ENCODE measurements at places on chromosomes 16 and 17.

DNA sequence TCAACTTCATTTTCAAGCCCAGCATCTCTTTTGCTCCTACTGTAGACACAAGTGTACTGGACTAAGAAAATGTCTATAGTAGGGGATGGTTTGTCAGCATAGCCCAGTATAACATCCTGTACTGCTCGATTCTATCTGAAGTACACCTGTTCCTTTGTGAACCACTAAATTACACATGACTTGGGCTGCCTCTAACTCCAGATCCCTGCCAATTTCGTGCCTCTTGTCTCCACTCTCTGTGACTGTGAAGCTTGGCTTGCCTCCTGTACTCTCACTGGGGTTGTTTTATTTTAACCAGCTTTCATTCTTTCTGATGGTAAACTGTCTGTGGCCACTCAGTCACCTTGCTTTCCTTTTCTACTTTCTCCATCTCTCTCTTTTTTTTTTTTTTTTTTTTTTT lies 24.5 kb downstream of the GFOD2 start:
- DNase-seq: no peak

GRCh38 chr17:422196-422930 lies 69.8 kb upstream of the RPH3AL start:
- no peak for DNase-seq

DNA sequence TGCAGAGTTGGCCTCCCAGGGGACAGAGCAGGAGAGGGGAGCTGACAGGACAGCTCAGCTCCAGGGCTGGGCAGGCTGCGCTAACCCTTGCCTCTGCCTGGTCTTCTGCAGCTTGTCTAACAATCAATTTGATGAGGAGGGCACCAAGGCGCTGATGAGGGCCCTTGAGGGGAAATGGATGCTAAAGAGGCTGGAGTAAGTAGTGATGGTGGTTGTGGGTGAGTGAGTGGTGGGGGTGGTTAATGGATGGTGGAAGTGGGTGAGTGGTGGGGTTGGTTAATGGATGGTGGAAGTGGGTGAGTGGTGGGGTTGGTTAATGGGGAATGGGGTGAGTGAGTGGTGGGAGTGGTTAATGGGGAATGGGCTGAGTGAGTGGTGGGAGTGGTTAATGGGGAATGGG lies 22.0 kb upstream of the CPNE2 start:
- DNase-seq: no peak

DNA sequence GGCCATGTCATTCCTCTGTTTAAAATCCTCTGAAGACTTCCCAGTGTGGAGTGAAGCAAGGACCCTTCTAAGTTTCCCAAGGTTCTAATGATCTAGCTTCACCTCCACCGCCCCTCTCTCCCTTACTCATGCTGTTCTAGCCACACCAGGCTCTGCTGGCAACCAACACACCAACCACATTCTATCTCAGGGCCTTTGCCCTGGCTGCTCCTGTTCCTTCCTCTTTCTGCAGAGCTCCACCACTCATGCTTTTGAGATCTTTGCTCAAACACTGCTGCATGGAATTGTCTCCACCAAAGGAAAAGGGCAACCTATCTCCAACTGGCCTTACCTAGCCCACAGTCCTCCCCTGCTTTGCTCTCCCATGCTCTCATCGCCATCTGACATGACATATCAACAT lies 128.7 kb downstream of the XYLT1 start:
- peak; percentile 70 for DNase-seq

- DNase-seq: peak; percentile 30
Observed at GRCh38 chr17:65022751-65023700, 33.5 kb downstream of the GNA13 start.

- DNase-seq: peak; percentile 30
Observed at GRCh38 chr17:81510785-81511553, 1.6 kb downstream of the ACTG1 start.

DNA sequence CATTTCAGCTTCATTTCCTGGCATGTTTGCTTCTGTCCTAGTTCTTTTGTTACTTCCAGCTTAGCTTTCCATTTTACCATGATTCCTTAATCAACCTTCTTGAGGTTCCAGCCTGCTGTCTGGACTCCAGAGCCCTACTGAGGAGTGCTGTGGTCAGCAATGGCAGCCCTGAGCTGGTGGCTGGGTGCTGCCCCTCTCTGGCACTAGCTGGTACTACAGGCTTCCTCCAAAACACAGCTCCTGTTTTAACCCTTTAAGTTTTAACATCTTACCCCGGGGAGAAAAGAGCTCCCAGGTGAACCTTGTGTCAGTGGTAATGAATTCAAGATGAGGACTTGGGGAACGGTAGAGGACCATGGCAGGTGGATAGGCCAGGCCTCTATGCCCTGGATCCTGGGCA lies 395.5 kb downstream of the TMEM114 start:
- no peak for DNase-seq

DNA sequence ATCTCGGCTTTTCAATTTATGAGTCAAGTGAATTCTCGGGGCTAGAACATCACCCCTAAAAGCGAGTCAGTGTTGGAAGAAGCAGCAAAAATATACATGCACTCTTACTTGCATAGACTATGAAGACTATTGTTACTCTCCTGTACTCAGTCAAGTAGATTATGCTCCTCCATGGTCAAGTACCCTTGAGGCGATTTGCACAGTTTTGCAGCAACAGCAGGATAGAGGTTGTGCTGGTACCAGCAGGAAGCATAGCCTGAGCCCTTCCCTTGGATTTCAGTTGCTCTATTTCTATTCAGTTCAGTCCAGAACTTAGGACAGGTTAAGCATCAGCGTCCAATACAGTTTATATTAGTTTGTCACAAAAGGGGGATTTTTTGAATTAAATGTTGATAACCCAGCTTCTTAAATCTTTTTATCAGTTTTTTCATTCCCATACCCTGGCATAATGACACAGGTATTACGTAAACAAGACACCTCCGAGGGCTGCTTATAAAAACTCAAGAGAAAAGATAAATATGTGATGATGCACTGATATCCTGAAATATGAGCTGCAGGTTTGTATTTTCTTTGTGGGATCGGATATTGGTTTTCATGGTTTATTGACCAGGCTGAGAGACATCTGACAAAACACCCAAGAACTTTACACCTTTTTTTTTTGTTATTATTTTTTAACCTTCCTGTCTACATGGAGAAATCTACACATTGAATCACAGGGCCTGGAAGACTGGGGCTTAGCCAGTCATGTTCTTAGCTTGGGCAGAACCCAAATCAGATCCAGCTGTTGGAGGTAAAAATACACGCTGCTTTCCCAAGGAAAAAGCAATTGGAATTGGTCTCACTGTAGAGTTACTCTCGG lies 144.1 kb downstream of the PITPNC1 start:
- DNase-seq: no peak

GRCh38 chr17:2978991-2979390 lies 84.4 kb downstream of the OR1D5 start:
- DNase-seq: no peak

DNA sequence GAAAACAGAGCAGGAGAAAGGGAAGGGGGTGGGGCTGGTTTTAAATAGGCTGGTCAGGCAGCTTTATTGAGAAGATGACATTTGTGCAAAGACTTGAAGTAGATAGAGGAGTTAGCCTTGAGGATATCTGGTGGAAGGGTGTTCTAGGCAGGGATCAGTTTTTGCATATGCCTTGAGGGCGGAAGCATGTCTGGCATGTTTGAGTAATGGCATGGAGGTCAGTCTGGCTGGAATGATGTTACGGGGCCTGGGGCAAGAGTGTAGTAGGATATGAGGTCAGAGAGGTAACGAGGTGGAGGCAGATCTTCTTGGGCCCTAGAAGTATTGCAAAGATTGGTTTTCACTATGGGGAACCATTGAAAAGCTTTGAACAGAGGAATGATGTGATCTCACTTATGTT lies 4.8 kb downstream of the RABEP1 start:
- DNase-seq: no peak

DNA sequence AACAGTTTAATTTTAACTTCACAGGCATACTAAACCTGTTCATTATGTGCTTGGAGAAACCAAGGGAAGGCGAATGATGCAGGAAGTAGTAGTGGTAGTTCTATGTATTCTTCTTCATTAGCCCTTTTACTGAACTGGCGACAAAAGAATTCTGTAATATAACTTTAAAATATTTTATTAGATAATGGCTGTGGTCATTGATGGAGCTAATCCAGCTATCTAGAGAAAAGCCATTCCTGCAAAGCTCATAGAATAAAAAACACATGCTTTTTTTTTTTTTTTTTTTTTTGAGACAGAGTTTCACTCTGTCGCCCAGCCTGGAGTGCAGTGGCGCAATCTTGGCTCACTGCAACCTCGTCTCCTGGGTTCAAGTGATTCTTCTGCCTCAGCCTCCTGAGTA lies 23.5 kb downstream of the TANC2 start:
- no peak for DNase-seq

DNA sequence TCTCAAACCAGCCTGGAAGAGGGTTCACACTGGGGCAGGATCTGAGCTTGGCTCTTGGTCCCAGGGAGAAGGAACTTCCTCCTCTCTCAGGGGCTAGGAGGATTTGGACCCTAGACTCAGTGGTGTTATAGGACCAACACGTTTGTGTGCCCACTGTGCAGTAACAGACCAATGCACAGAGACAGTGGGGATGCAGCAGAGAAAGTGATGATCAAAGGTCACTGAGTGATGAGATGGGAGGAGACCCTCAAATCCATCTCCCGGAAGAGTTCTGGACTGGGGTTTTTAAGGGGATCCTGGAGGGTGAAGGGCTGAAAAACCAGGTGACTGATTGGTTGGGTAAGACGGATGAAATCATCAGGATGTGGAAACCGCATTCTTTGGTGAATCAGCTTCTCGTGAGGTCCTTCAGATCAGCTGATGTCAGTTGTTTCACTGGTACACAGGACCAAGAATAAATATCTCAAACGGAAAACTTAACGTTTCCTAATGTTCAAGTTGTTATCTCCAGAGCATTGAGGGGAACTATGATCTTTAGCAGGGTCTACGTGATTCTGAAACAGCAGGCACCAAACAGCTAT lies 3.3 kb upstream of the VAC14 start:
- peak; percentile 92 for DNase-seq

GRCh38 chr17:38877130-38877851 lies 7.4 kb downstream of the LASP1 start:
- no peak for DNase-seq

DNA sequence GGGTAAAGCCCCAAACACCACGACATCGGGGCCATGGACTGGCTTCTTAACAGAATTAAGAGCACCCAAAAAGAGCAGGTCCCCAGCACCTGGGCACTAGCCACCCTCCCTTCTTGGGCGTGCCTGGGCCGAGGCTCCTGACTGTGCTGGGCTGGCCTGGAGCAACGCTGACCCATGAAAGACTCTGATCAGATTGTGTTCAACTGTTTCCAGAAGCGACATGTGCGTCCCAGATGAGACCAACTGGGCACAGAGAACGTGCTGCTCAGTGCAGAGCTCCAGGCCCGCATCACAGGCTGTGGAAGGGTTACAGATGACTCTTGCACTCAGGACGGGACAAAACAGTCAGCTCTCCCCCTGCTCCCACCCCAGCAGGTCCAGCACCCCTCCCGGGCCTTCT lies 100.7 kb downstream of the KCNJ12 start:
- DNase-seq: no peak

DNA sequence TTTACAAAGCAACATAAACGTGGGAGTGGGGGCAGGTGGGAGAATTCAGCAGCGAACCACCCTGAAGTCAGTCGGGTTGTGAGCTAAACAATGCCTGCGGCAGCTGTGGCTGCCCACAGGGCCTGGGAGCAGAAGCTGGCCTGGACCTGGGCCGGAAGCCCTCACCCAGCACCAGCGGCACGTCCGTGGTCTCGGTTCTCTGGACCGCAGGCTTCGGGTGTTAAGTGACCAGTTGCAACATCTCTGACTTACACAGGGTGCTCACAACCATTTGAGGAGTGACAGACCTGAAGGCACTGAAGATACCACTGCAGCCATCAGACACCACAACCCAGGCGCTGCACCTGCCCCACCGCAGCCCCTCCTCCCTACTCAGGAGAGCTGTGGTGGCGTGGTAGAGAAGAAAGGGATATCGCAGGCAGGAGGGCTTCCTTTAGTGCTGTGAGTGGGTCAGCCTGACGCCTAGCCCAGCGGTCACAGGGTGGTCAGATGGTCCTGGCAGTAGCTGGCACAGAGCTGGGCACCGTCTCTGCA lies 33.8 kb downstream of the CBFA2T3 start:
- no peak for DNase-seq
